Left lobe of liver (tissue), 2 donors: ENCODE measurements at places on chromosomes 7 and 10. TPM values are rescaled to one million over a fixed set of nuclear protein-coding genes. Genes with fewer than 3 reads are reported as not detected.

PTCD1 gene
- 2.3 TPM for total RNA-seq

PDE1C gene
- 0.03 TPM for total RNA-seq

FXYD4 gene
- total RNA-seq, result not detected

GRID1 gene
- total RNA-seq, result 0.58 TPM

IDI2 gene
- not detected for total RNA-seq
